ENCODE measurements at places on chromosomes 11 and 22.
A peak's percentile ranks its signal among the peaks of the same experiment; 100 is the strongest.

GRCh38 chr11:126653040-126653439, 297.6 kb downstream of the ST3GAL4 start:
- no peaks in the 10 kb centered on the region for H3K4me1 ChIP-seq
- no peaks in the 10 kb centered on the region for H3K36me3 ChIP-seq
- no peak for DNase-seq

GRCh38 chr11:131597890-131598289, 227.5 kb downstream of the NTM start:
- no peaks in the 10 kb centered on the region for H3K36me3 ChIP-seq
- no peaks in the 10 kb centered on the region for H3K4me1 ChIP-seq
- no peak overlapping the region for H3K4me3 ChIP-seq
- H3K27ac ChIP-seq, result no peak overlapping the region
- H3K27me3 ChIP-seq, result no peaks in the 10 kb centered on the region

DNA sequence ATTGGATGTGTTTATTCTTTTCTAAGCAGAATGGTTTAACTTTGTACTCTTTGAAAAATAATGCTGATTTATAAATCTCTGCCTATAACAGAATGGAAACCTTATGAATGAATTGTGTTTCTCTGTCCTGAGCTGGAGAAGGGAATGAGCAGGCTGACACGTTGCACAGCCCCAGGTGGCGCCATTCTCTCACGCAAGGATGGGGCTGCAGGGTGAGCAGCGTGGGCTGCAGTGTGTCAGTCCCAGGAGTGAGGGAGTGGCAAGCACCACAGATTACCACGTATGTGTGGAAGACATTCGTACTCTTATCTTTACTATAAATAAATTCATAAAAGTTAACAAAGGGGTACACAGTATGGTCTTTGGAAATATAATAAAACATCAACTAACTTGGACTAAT, 33.4 kb downstream of the FDX1 start:
- DNase-seq, result peak; percentile 69
- peaks cover 3% of the 10 kb centered on the region for H3K4me1 ChIP-seq

DNA sequence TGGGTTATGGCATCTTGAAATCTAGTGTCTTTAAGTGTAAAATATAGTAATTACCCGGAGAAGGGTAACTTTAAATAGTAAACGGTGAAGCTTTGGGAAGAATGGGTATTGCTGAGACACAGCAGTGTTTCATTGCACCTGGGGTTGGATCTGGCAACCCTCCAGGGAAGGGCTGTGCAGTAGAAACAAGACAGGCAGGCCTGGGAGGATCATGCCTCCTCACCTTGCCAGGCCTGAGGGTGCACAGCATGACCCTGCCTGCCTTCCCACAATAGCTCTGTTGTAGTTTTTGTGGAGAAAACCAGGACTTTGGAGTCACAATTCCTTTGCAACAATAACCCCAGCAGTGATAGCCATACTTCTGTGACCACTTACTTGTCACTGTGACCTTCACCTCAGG, 64.6 kb upstream of the ADSL start:
- H3K4me1 ChIP-seq, result peaks cover 32% of the 10 kb centered on the region
- no peak overlapping the region for H3K27ac ChIP-seq
- no peaks in the 10 kb centered on the region for H3K27me3 ChIP-seq
- DNase-seq, result no peak

- no peak overlapping the region for H3K27ac ChIP-seq
- no peaks in the 10 kb centered on the region for H3K36me3 ChIP-seq
- peaks cover 5% of the 10 kb centered on the region for H3K27me3 ChIP-seq
- no peak overlapping the region for H3K4me3 ChIP-seq
- H3K4me1 ChIP-seq, result peaks cover 4% of the 10 kb centered on the region
These were observed 194.3 kb upstream of the MTNR1B start for GRCh38 chr11:92775003-92775676.

DNA sequence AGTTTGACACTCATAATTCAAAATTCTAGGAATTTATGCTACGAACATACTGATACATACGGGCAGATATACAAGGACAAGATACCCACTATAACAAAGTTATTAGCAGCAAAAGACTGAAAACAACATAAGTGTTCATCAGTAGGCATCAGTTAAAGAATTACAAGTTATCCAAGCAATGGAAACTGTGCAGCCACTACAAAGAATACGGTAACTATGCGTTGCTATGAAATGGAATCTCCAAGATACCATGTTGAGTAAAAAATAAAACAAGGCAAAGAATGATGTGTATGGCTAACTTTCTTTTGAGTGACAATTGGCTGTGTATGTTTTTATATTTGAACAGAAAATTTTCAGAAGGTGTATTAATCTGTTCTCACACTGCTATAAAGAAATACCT, 151.7 kb downstream of the ADAMTS15 start:
- no peaks in the 10 kb centered on the region for H3K36me3 ChIP-seq
- H3K27me3 ChIP-seq, result no peaks in the 10 kb centered on the region
- no peaks in the 10 kb centered on the region for H3K4me1 ChIP-seq
- H3K27ac ChIP-seq, result no peak overlapping the region
- no peak overlapping the region for H3K4me3 ChIP-seq

DNA sequence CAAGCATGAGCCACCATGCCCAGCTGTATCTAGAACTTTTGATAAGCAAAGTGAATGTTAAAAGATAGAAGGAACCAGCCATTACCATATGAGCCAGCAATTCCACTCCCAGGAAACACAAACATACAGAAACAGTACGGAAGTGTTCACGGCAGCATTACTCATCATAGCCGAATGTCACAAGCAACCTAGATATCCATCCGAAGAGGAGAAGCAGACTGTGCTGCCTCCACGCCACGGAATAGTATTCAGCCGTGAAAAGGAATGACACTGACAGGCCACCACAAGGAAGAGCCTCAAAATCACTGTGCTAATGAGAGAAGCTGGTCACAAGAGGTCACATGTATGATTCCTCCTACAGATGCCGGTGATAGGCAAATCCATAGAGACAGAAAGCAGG, 17.6 kb upstream of the MGAT3 start:
- peaks cover 2% of the 10 kb centered on the region for H3K27me3 ChIP-seq
- no peaks in the 10 kb centered on the region for H3K36me3 ChIP-seq
- H3K4me3 ChIP-seq, result no peak overlapping the region
- no peak for DNase-seq

DNA sequence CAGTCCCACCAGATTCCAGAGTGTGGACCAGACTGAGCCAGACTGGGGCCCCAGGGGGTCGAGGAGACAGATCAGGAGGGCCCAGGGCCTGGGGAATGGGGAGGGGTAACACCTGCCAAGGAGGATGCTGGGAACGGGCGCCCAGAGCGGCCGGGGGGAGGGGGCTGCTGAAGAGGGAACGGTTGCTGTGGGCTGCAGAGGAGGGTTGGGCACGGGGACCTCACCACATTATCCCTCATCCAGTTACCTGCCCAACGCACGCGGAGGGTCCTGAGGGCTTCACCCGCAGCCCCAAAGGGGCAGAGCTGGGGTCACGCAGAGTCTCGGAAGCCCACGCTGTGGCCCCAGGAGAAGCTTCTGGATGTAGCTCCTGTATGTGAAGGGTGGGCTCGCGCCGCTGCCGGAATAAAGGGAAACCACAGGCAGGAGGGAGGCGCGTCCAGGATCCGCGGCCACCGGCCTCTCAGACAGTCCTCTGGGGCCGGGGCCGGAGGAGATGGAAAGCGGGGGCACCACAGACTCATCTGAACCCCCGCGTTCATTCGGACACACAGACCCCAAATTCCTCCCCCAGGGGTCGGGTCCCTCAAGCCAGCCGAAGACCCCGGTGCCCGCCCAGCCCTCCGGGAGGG, 866 bp upstream of the SELENOO start:
- H3K4me3 ChIP-seq, result peak overlapping the region; percentile 76
- peaks cover 31% of the 10 kb centered on the region for H3K36me3 ChIP-seq
- peak; percentile 71 for DNase-seq
- no peaks in the 10 kb centered on the region for H3K27me3 ChIP-seq
- H3K4me1 ChIP-seq, result peaks cover 19% of the 10 kb centered on the region
- H3K27ac ChIP-seq, result peak overlapping the region; percentile 53

DNA sequence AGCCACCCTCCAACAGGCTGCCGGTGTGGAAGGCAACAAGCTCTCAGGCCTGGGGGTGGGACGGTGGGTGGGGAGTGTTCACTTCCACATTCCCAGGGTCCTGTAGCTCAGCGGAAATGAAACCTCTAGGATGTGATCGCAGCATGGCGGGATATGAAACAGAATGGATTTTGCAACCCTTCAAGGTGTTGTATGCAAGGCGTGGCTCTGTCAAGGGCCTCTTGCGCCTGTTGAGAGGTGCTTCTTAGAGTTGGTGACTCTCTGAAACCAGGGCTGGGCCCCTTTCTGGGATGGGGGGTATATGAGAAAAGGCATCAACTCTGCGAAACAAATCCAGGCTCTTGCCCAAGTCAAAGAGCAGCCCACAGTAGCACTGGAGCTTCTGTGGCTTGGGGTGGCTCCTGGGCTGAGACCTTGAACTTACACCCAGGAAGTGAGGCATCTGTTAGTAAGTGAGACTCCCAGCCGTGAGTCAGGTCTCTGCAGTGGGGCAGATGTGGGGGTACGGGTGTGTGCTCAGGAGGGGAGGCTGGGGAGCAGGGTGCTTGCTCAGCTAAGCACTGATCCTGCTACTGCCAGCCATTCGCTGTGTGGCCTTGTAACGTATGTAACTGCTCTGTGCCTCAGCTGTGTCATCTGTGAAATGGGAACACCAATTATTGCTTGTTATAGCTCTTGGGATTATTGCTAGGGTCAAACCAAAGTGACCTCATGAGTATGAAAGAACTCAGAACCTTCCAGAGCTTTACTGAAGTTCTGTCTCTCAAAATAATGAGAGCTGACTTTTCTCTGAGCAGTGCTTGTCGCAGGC, 28.3 kb downstream of the NECTIN1 start:
- no peaks in the 10 kb centered on the region for H3K36me3 ChIP-seq
- DNase-seq, result no peak
- no peaks in the 10 kb centered on the region for H3K27me3 ChIP-seq
- no peak overlapping the region for H3K27ac ChIP-seq

DNA sequence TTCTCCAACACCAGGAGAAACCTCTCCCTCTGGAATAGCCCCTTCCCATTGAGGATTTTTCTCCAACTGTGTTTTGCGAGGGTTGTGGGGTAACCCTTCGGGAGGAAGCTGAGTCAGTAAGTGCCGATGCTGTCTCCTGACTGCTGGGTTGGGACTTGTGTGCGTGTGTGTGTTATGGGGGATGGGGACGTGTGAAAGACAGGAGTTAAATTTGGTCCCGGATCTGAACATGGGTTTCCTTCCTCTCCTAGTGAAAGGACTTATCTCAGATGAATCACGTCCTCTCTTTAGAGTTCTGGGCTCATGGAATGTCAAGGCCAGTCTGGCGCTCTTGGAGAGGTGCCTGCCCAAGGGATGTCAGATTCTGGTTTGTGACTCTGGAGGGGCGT, 33.3 kb downstream of the KIAA1671 start:
- peak; percentile 71 for DNase-seq
- H3K4me3 ChIP-seq, result peak overlapping the region; percentile 9
- H3K4me1 ChIP-seq, result peaks cover 23% of the 10 kb centered on the region
- no peaks in the 10 kb centered on the region for H3K36me3 ChIP-seq
- H3K27me3 ChIP-seq, result peaks cover 14% of the 10 kb centered on the region

- no peak for DNase-seq
- H3K4me3 ChIP-seq, result no peak overlapping the region
- peaks cover 4% of the 10 kb centered on the region for H3K36me3 ChIP-seq
- no peaks in the 10 kb centered on the region for H3K4me1 ChIP-seq
- no peaks in the 10 kb centered on the region for H3K27me3 ChIP-seq
- no peak overlapping the region for H3K27ac ChIP-seq
These were observed 151.7 kb downstream of the SWAP70 start for GRCh38 chr11:9815486-9816136.
